ENCODE measurements at places on chromosomes 2 and 18.

- no peak for DNase-seq
Observed at GRCh38 chr2:64698668-64699444, 45.1 kb upstream of the SERTAD2 start.

- DNase-seq, result peak; percentile 23
Observed at GRCh38 chr2:145431181-145431951, 911.4 kb upstream of the ZEB2 start.

DNA sequence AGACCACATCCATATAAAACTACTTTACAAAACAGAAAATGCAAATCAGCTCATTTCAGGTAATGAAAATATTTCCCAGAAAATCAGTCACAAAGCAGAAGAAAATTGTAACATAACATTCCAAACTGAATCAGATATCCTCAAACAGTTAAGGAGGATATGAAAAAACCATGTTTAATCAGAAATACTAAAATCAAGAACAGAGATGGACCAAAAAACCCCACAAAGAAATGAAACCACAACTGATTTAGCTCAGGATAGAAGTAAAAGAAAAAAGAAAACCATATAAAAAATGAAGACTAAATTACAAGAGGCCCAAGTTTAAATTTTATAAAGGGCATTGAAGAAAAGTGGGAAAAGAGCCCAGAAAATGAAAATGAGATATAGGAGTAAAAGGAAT is 102.9 kb downstream of the RAB3GAP1 start:
- DNase-seq, result no peak

- no peak for DNase-seq
Observed at GRCh38 chr2:78077633-78078032, 555.5 kb upstream of the LRRTM4 start.

- DNase-seq, result no peak
Observed at GRCh38 chr2:218022851-218023530, 20.2 kb upstream of the TNS1 start.

- no peak for DNase-seq
Observed at GRCh38 chr2:232810444-232810843, 34.1 kb upstream of the KCNJ13 start.
